Pulmonary artery endothelial cell (primary cell): ENCODE measurements at places on chromosomes 2 and 18.

- no peak for DNase-seq
These were observed 642.4 kb upstream of the PKDCC start for GRCh38 chr2:41405441-41405840.

DNA sequence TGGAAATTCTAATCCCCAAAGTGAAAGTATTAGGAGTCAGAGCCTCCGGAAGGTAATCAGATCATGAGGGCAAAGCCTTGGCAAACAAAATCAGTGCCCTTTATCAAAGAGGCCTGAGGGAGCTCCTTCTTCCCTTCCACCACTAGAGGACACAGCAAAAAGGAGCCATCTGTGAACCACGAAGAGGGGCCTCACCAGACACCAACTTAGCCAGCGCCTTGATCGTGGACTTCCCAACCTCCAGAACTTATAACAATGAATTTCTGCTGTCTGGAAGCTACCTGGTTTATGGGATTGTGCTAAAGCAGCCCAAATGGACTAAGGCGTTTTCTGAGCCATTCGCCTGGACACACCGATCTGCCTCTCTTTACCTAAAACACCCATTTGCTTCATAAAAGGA is 133.1 kb downstream of the EIPR1 start:
- DNase-seq, result no peak

GRCh38 chr2:2650608-2651375 is 319.7 kb upstream of the MYT1L start:
- DNase-seq, result no peak

- DNase-seq, result no peak
These were observed 811 bp downstream of the ADD2 start for GRCh38 chr2:70767079-70767698.

DNA sequence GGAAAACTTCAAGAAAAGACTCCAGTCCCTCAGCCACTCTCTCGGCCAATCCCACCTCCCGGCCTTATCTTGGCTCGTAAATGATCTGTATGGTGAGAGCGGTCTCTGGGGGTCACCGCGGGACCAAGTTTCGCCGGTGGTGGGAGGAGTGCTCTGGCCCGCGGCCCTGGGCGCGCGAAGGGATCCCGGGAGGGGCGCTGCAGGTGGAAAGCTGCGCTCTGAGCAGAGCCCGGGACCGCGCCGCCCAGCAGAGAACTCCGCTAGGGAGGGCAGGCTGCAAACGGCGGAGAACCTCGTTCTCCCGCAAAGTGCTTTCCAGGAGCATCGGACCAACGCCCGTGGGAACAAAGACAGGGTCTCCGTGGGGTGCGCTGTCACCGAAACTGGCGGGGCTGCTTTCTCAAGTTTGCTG is 622 bp downstream of the LRP2 start:
- DNase-seq, result no peak

DNA sequence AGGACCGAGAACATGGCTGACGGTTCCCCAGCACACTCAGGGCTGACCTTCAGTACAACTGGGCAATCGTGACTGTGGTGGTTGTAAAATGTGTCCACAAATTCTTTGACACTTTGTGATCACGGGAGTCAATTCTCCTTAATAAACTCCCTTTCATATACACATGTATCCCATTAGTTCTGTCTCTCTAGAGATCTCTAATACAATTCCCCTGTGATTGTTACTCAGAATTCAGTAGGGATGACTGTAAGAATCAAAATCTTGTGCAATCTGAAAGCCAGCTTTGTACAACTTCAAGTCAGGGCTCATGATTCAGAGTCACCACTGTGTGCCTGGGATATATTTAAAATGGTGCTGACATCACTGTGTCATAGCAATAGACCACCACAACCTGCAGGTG is 89.5 kb upstream of the LMAN1 start:
- DNase-seq, result no peak

DNA sequence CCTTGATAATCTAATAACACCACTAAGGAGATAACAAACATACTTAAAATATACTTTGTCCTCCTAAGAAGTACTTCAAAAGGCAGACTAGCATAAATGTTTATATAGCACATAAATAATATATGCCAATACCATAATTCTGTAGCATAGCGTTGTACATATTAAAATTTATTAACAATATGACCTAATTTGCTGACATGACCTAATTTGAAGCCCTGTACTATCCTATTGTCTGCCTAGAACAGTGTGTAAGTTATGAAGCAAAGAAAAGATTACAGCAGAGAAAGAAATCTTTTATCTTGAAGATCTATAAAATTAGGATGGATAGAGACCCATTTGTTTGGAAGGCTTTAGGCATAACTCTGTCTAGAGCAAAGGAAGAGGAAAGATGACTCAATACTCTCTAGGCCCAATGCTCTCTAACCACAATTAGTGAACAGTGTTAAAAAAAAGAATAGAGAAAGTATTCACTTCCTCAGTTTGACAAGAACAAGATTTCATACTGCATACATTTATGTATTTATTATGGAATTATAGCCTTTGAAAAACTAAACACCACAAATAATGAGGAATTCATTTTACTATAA is 231.3 kb downstream of the ZRANB3 start:
- DNase-seq, result peak; percentile 20

GRCh38 chr2:142422041-142422440 is 291.2 kb upstream of the LRP1B start:
- DNase-seq, result no peak

GRCh38 chr18:75502286-75502685 is 74.8 kb upstream of the SMIM21 start:
- DNase-seq, result no peak

DNA sequence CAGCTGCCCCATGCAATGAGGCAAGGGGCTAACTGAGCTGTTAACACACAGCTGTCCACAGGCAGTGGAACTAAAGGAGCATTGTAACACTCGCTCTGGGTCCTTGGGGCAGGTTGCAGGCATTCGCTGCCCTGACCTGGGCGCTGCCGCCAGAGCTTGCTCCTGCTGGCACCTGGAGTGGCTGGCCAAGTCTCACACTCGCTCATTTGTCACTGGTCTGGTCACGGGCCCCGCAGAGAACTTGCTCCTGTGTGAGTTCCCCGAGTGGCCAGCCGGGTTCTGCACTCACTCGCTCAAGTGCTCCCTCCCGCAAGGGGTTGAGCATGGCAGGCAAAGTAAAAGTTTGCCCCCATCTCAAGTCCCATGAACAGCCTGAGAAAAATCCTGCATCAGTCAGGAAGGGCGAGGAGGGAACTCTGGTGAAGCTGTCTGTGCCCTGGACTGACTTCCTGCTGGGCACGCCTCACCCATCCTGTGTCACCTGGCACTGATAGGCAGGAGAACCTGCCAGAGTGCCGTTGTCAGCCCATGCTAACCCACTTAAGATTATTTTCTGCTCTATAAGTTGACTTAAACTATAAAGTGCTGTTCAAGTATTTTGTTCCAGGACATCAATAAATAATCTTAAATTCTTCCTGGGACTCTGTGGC is 934.8 kb upstream of the GYPC start:
- DNase-seq, result no peak

DNA sequence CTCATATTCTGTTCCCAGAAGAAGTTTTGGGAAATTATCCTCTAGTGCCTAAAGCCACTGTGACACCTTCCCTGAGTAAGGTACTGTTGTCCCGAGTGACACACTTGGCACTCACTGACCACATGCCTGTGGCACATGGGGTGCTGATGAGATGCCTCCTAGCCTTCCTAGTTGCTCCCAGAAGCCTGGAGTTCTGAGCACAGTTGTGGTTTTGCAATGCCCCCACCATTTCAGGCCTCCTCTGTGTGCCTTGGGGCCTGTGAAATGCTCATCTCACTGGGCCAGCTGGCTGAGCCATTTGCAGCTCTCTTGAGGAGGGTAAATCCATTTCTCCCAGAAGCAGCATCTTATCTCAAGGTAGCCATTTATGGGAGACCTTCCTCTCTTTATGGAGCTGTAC is 91.8 kb downstream of the DGKD start:
- no peak for DNase-seq

GRCh38 chr2:99806758-99807157 is 316.9 kb upstream of the REV1 start:
- DNase-seq, result no peak

DNA sequence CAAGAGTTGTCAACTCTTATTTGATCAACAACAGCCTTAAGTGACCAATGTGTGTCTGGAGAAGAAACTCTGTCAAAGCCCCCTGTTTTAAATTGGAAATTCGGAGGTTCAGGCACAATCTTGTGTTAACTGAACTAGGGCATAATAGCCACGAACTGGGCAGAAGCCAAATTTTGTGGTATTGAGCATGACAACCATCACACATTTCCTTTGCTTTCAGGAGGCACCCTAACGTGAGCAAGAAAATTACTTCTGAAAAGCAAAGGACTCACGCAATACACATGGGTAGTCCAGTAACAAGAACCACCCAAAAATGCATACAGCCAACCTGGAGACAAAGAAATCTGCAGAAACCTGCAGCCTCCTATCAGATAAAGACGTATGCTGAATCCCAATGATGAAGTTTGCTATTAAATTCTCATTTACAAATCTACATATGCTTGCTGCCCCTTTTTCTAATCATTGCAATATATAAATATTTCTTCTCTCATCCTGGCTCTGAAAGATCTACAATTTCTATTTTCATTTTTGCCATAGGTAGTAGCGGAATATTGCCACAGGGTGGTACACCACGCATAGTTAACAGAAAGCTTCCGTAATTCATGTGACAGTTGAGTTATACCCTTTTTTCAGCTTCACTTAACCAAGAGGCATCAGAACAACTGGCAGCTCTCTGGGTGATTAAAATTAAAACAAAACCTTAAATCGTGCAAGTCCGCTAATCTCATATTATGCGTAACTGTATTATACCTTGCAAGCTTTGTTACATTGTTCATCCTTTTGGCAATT is 495.8 kb downstream of the NRXN1 start:
- DNase-seq, result no peak

GRCh38 chr18:59148192-59148591 is 8.5 kb downstream of the SEC11C start:
- no peak for DNase-seq

DNA sequence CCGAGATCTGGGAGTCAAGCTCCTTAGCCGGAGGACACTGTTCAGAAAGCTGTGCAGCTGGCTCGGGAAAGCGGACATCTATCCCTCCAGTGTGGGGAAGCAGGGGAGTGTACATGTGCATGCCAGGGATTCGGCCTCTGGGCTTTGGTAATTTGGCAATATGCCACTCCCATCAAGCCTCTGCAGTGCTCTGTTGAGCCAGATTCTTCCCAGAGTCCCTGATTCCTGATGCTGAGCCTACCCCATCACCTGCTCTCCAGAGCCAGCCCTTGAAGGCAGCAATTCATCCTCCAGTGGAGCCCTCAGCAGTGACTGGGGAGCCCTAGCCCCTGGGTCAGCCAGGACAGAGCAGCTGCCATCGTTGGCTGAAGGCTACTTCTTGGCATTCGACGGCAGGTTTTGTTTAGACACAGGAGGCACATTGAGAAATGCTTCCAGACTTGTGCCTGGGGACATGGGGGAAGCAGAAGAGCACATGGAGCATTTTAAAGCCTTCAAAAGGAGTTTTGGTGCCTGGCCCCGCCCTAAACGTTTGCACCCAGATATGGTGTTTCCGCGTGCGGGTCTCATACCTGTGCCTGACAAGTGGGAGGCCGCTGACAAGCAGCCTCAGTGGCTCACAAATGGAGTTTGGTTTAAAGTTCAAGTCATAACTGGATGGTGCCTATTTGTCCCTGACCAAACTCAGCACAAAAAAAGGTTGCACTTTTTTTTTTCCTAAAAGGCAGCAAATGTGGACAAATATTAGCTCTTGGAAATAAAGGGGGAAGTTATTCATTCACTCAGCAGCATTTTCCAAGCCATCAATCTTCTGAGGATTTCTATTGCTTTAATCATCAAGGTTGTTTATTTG is 272.8 kb downstream of the CYRIA start:
- DNase-seq, result no peak

DNA sequence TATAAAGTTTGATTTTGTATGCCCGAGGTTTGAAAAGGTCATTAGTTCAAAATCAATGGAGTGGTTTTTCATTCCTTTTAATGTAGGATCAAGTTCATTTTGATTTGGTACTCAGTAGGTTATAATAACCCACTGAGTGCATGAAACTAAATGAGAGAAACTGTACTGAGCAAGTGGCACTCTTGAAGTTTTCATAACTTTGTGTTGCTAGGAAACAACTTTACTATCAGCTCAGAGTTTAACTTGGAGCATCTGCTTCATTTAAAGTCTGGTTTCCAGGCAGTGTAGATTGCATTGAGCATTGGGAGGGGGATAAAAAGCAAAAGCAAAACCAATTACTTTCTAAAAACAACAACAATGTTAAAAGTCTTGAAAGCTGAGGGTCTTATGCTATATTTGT is 1361.6 kb upstream of the CHAC2 start:
- no peak for DNase-seq

DNA sequence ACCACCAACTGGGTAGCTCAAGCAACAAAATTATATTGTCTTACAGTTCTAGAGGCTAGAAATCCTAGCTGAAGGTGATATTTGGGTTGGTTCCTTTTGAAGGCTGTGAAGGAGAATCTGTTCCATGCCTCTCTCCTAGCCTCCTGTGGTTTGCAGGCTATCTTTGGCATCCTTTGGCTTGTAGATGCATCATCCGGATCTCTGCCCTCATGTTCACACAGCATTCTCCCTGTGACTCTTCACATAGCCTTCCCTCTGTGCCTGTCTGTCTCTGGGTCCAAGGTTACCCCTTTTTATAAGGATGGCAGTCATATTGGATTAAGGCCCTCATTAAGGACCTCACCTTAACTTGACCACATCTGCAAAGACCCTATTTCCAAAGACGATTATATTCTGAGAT is 78.6 kb upstream of the MAP3K20 start:
- no peak for DNase-seq

DNA sequence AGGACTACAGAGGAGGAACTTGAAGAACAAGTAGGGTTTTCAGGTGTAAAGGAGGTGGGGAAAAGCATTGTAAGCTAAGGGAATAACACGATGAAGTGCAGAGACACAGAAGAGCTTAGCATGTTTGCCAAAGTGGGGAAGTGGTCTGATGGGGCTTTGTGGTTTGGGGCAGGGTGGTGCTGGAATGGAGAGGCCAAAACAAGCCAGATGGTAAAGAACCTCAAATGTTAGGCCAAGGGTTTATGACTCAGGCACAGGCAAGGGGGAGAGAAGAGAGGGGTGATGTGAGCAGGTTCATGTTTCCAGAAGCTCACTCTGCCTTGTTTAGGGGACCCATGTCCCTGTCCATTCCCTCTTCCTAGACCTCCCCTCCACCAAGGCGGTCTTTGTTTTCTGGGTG is 104.5 kb upstream of the YWHAQ start:
- DNase-seq, result no peak

- DNase-seq, result no peak
These were observed 443 bp downstream of the CPSF3 start for GRCh38 chr2:9423922-9424272.
